ENCODE measurements at places on chromosomes 12 and 14. TPM values are rescaled to one million over a fixed set of nuclear protein-coding genes. Genes with fewer than 3 reads are reported as not detected.

The PLCZ1 gene
- polyA plus RNA-seq: not detected

The TAS2R50 gene
- polyA plus RNA-seq: 0.46 TPM

The INHBE gene
- polyA plus RNA-seq: not detected

The RD3L gene
- polyA plus RNA-seq: not detected

The TCL1B gene
- polyA plus RNA-seq: 15.8 TPM

The FOXG1 gene
- polyA plus RNA-seq: not detected

The SLC5A8 gene
- polyA plus RNA-seq: not detected

The KRT6B gene
- polyA plus RNA-seq: not detected

The SLC8A3 gene
- 0.06 TPM for polyA plus RNA-seq

The PTGER2 gene
- polyA plus RNA-seq: 0.78 TPM

The SYNDIG1L gene
- 0.16 TPM for polyA plus RNA-seq

The UNG gene
- 6.1 TPM for polyA plus RNA-seq

The DDX11 gene
- polyA plus RNA-seq: 90.2 TPM

The AEBP2 gene
- polyA plus RNA-seq: 13.6 TPM

The HSPB8 gene
- polyA plus RNA-seq: not detected

The PLEKHD1 gene
- polyA plus RNA-seq: 0.16 TPM

The KLHL33 gene
- 0.25 TPM for polyA plus RNA-seq

The FAR2 gene
- 0.39 TPM for polyA plus RNA-seq

The ATN1 gene
- 21.0 TPM for polyA plus RNA-seq

The MGAT4C gene
- polyA plus RNA-seq: not detected

The HHIPL1 gene
- not detected for polyA plus RNA-seq

The LRRC10 gene
- not detected for polyA plus RNA-seq

The TEX22 gene
- polyA plus RNA-seq: 1.7 TPM

The SLC17A8 gene
- polyA plus RNA-seq: not detected

The ZNF891 gene
- 1.5 TPM for polyA plus RNA-seq

The METTL25 gene
- polyA plus RNA-seq: 8.6 TPM

All from B cell (primary cell).